Naive B cell (primary cell): ENCODE measurements at places on chromosomes 11 and 22.

- DNase-seq = no peak
These were observed 34.1 kb downstream of the YPEL1 start for GRCh38 chr22:21701384-21701971.

- DNase-seq = peak; percentile 76
These were observed at the start of gene LRFN4 for GRCh38 chr11:66856496-66857233. Gene LRFN4 (plus strand): TSS chr11:66857064. CDS start chr11:66857745, 681 bp downstream.

- DNase-seq = peak; percentile 53
These were observed 22.0 kb downstream of the ST14 start for GRCh38 chr11:130181295-130182272.

GRCh38 chr11:76744186-76745043 is 38.7 kb upstream of the TSKU start:
- no peak for DNase-seq

DNA sequence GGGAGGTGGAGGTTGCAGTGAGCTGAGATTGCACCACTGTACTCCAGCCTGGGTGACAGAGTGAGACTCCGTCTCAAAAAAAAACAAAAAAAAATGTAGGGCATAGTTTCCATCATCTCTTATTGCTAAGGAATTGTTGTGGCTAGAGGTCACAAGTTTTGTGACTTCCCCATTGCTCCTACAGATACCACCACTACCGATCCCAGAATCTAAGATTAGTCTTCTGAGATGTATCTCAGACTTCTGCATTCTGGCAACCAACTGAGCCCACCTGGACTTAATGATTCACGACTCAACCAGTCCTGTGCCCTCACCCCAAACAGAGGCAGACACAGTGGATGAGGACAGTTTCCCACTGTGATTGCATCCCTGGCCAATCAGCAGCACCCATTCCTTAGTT is 148.9 kb downstream of the NECTIN1 start:
- no peak for DNase-seq

DNA sequence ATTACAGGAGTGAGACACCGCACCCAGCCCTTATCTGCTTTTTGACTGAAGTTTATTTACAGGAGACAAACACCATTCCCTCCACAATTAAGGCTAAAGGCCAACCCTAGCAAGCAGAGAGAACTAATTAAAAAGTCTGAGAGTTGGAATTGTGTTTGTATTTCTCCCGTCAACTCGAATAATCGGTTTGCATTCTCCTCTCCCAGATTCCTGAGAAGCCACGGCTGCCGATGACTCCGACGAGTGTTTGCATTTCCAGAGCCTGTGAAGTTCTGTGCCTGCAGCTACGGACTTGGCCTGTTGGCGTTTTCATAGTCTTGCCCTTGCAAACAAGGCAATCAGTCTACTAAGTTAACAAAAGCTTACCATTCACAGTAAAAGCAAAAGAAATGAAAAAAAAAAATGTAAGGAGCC is 73.2 kb upstream of the NUP50 start:
- no peak for DNase-seq

- DNase-seq = no peak
These were observed 27.7 kb downstream of the SLC36A4 start for GRCh38 chr11:93169950-93170561.
